Ascending aorta (tissue), 2 donors: ENCODE measurements at places on chromosomes 7 and 10. TPM values are rescaled to one million over a fixed set of nuclear protein-coding genes. Genes with fewer than 3 reads are reported as not detected.
A peak's percentile ranks its signal among the peaks of the same experiment; 100 is the strongest.

DNA sequence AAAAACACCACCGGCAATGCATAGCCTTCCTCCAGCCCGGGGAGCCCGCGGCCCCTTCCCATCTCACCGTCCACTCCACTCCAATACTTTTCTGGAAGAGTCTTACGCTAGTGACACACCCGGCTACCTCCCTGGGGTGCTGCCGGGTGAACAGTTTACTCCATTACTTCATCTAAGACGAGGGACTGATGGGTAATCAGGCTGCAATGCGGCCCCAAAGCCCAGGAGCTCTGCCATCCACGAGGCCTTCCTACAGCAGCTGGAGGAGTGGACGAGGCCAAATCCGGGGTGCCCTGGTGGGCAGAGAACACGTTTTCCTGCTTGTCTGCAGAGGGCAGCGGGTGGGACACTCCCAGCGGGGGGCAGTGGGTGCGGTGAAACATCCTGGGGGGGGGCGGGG, 356.2 kb upstream of the SHH start:
- H3K27ac ChIP-seq, result no peak overlapping the region
- H3K4me1 ChIP-seq, result no peaks in the 10 kb centered on the region
- DNase-seq, result no peak

DNA sequence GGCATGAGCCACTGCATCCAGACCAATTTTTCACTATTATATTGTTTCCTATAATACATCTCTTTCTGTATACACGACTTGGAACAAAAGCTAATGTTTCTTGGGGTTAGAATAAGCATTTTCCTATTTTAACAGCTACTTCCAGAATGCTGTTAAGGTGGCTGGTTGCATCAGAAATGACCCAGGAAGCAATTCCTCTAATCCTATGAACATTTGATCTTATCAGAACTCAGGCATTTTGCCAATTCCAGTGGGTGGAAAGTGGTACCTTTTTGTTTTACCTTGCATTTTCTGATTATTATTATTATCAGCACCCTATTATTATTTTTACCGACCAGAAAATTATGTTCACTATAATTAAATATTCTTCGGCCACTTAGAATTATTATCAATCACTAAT, 73.3 kb downstream of the NDUFB2 start:
- no peak overlapping the region for H3K27ac ChIP-seq
- no peak overlapping the region for H3K4me3 ChIP-seq
- no peaks in the 10 kb centered on the region for H3K27me3 ChIP-seq
- peaks cover 32% of the 10 kb centered on the region for H3K36me3 ChIP-seq
- DNase-seq, result no peak
- no peaks in the 10 kb centered on the region for H3K4me1 ChIP-seq

- no peak overlapping the region for H3K4me3 ChIP-seq
- no peaks in the 10 kb centered on the region for H3K36me3 ChIP-seq
- no peaks in the 10 kb centered on the region for H3K4me1 ChIP-seq
- no peak for DNase-seq
Observed at GRCh38 chr7:155591055-155591775, 44.9 kb upstream of the CNPY1 start.

The SDK1 gene
- total RNA-seq, result 13.3 TPM

The SLC16A9 gene
- total RNA-seq, result 2.9 TPM

The ATRNL1 gene
- total RNA-seq, result 15.4 TPM

- H3K4me3 ChIP-seq, result no peak overlapping the region
- H3K27me3 ChIP-seq, result no peaks in the 10 kb centered on the region
- H3K27ac ChIP-seq, result peak overlapping the region; percentile 14
- no peak for DNase-seq
- H3K36me3 ChIP-seq, result no peaks in the 10 kb centered on the region
- peaks cover 37% of the 10 kb centered on the region for H3K4me1 ChIP-seq
Observed at GRCh38 chr10:51892965-51893658, 193.7 kb upstream of the CSTF2T start.

DNA sequence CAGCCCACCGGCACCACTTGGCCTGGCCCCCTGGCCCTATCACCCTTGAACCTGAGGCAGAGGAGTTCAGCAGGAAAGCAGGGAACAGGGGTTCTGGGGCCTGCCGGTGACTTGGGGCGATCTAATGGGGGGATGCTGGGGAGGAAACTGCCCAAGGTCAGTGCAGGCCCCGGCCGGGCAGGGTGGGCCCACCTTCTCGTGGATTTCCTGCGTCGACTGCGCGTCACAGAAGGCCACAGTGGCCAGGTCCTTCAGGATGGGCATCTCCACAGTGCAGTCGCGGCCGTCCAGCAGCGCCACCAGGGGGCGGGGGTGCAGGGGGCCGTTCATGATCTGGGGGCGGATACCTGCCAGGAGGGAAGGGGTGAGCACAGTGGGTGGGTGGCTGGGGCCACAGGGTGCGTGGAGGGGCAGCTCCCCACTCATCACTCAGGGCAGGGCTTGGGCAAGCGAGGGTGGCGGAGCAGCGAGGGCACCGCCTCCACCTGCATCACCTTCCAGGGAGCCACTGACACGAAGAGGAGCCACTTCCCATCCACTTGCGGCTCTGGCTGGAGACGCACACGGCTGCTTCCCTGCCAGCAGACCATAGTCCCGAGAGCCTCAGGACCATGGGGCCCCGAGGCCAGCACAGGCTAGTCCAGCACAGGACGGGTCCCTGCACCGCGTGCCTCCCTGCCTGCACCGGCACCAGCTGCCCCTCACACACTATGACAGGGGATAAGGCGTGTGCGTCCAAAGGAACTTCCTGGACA, 61.4 kb downstream of the ZRANB1 start:
- H3K4me1 ChIP-seq, result peaks cover 65% of the 10 kb centered on the region
- H3K36me3 ChIP-seq, result peaks cover 19% of the 10 kb centered on the region
- no peaks in the 10 kb centered on the region for H3K27me3 ChIP-seq

The SEM1 gene
- 0.43 TPM for total RNA-seq

DNA sequence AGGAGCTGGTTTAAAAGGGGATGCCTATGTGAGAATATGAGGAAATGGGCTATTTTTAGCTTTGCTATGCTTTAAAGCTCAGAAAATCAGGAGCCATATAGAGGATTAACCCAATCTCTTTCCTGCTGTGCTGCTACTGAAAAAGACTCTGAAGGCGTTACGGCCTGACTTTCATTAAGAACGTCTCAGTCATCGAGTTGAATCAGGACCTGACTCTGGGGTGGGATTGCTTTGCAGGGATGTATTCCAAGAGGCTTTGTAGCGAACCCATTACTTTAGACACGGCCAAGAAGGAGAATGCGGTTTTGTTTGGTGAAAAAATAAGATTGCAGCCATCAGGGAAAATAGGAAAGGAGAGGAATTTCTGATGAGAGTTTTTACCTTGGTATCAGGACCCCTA, 426.9 kb downstream of the CCSER2 start:
- H3K4me3 ChIP-seq, result no peak overlapping the region
- no peaks in the 10 kb centered on the region for H3K4me1 ChIP-seq
- H3K36me3 ChIP-seq, result no peaks in the 10 kb centered on the region
- no peaks in the 10 kb centered on the region for H3K27me3 ChIP-seq
- no peak overlapping the region for H3K27ac ChIP-seq

The PRTFDC1 gene
- 3.6 TPM for total RNA-seq

GRCh38 chr7:20785157-20786048, 1.3 kb downstream of the SP8 start:
- peak overlapping the region; percentile 57 for H3K4me3 ChIP-seq
- no peaks in the 10 kb centered on the region for H3K36me3 ChIP-seq
- H3K27me3 ChIP-seq, result peaks cover 39% of the 10 kb centered on the region
- H3K4me1 ChIP-seq, result peaks cover 12% of the 10 kb centered on the region

- H3K4me1 ChIP-seq, result peaks cover 9% of the 10 kb centered on the region
- no peak overlapping the region for H3K4me3 ChIP-seq
- no peaks in the 10 kb centered on the region for H3K27me3 ChIP-seq
- no peak overlapping the region for H3K27ac ChIP-seq
Observed at GRCh38 chr10:103552856-103553742, 59.6 kb downstream of the NEURL1 start.

DNA sequence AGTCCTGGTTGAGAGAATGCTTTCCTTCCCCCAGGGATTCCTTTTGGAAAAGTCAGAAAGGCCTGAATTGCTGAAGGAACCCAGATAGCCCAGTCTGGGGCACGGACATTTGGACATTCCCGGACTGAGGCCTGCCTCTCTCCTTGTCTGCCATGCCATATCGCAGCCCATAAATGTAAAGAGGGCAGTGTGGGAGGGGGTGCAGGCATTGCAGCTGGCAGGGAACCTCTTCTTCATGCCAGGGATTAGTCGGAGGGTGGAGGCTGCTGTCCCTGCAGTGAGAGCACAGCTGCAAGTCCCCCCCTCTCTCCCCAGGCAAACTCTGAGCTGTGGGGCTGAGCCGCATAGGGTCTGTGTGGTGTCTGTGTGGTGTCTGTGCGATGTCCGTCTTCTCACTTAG, 486.0 kb upstream of the MKI67 start:
- H3K36me3 ChIP-seq, result no peaks in the 10 kb centered on the region
- H3K27me3 ChIP-seq, result no peaks in the 10 kb centered on the region

- peak overlapping the region; percentile 65 for H3K4me3 ChIP-seq
- DNase-seq, result no peak
- H3K27ac ChIP-seq, result no peak overlapping the region
- peaks cover 8% of the 10 kb centered on the region for H3K27me3 ChIP-seq
- H3K4me1 ChIP-seq, result peaks cover 16% of the 10 kb centered on the region
Observed at GRCh38 chr7:49773936-49774458, 559 bp downstream of the VWC2 start.

- no peaks in the 10 kb centered on the region for H3K36me3 ChIP-seq
- no peak overlapping the region for H3K4me3 ChIP-seq
- no peak for DNase-seq
- no peaks in the 10 kb centered on the region for H3K4me1 ChIP-seq
Observed at GRCh38 chr10:45470098-45471012, 96.3 kb downstream of the ALOX5 start.

DNA sequence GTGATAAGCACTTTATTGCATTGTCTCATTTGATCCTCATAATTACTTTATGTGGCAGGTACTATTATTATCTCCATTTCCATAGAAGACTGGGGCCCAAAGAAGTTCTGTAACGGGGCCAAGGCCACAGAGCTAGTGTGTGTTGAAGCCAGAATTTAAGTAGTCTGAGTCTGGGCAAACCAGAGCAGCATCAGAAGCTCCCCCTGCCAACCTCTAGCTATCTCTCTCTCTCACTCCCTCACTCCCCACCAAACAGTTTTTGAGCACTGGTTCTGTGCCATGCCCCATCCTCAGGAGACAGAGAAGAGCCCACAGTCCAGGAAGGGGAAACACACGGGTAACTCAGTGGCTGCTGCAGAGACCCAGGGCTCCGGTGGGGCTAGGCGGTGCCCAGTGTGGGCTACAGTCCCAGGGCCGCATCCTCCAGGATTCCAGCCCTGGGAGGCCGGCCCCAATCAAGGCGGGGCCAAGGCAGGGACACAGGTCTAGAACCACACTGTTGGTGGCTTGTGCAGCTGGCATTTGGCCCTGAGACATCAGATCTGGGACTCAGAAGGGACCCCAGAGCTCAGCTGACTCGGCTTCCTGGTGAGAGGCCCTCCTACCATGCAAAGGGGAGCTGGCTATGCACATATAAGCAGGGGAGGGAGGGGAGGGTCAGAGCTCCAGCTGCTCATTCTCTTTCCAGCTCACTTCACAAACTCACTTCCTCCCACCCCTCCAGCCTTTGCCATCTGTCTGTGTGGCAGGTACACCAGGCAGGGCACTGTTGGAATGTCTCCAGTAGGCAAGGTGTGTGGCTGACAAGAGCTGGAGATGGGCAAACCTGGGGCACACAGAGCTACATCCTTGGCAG, 34.4 kb downstream of the COL13A1 start:
- H3K27ac ChIP-seq, result no peak overlapping the region
- DNase-seq, result no peak
- no peaks in the 10 kb centered on the region for H3K36me3 ChIP-seq
- H3K4me3 ChIP-seq, result no peak overlapping the region
- H3K4me1 ChIP-seq, result no peaks in the 10 kb centered on the region

GRCh38 chr10:87596351-87596750, 63.3 kb upstream of the PAPSS2 start:
- no peak for DNase-seq
- no peak overlapping the region for H3K27ac ChIP-seq
- no peaks in the 10 kb centered on the region for H3K36me3 ChIP-seq

DNA sequence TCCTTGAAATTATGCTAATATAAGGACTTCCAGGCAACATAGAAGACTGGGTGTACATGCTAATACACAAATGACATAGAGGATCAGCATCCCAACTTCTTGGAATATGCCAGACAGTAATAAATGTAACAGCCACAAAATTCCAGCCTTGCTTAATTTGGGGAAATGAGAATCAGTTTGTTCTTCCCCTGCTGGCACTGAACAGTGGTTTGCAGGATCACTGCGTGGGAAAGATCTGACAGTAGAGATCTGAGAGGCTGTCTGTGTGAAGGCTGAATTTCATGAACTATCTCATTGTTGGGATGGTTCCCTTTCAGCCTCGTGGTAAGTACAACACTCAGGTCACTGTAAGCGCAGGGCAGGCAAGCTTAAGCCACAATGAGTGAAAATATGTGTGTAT, 1078.0 kb downstream of the LRMDA start:
- H3K4me1 ChIP-seq, result no peaks in the 10 kb centered on the region
- DNase-seq, result no peak
- no peak overlapping the region for H3K4me3 ChIP-seq
- no peaks in the 10 kb centered on the region for H3K36me3 ChIP-seq
- H3K27ac ChIP-seq, result no peak overlapping the region
- H3K27me3 ChIP-seq, result no peaks in the 10 kb centered on the region

The COL28A1 gene
- total RNA-seq, result 0.11 TPM

DNA sequence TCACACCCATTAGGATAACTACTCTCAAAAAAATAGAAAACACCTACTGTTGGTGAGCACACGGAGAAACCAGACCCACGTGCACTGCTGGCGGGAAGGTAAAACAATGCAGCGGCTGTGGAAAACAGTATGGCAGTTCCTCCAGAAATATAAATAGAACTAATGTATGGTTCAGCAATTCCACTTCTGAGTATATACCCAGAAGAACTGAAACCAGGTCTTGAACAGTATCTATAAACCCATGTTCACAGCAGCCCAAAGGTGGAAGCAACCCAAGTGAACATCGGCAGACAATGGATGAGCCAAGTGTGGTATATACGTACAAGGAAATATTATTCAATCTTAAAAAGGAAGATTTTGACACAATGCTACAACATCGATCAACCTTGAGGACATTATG, 164.7 kb downstream of the ZMYND11 start:
- H3K4me3 ChIP-seq, result no peak overlapping the region
- peaks cover 8% of the 10 kb centered on the region for H3K4me1 ChIP-seq
- peaks cover 22% of the 10 kb centered on the region for H3K36me3 ChIP-seq
- H3K27ac ChIP-seq, result no peak overlapping the region

GRCh38 chr7:18421297-18422002, 74.1 kb upstream of the HDAC9 start:
- no peak for DNase-seq
- peak overlapping the region; percentile 61 for H3K27ac ChIP-seq
- peaks cover 10% of the 10 kb centered on the region for H3K4me1 ChIP-seq

- no peak overlapping the region for H3K27ac ChIP-seq
- no peaks in the 10 kb centered on the region for H3K36me3 ChIP-seq
- H3K4me1 ChIP-seq, result no peaks in the 10 kb centered on the region
- DNase-seq, result no peak
- H3K4me3 ChIP-seq, result no peak overlapping the region
- H3K27me3 ChIP-seq, result no peaks in the 10 kb centered on the region
Observed at GRCh38 chr7:96887426-96887825, 117.9 kb upstream of the DLX6 start.

GRCh38 chr10:112821663-112822062, 128.4 kb upstream of the TCF7L2 start:
- no peak overlapping the region for H3K4me3 ChIP-seq
- no peak overlapping the region for H3K27ac ChIP-seq
- no peak for DNase-seq
- no peaks in the 10 kb centered on the region for H3K27me3 ChIP-seq
- H3K4me1 ChIP-seq, result peaks cover 4% of the 10 kb centered on the region
- H3K36me3 ChIP-seq, result no peaks in the 10 kb centered on the region

The PON1 gene
- total RNA-seq, result not detected
